ENCODE measurements at places on chromosomes 3 and 15.

- no peak for DNase-seq
These were observed 100.8 kb downstream of the KLF13 start for GRCh38 chr15:31427411-31427810.

- DNase-seq, result no peak
These were observed 141.6 kb upstream of the FOXB1 start for GRCh38 chr15:59862191-59863155.

- no peak for DNase-seq
These were observed 926 bp upstream of the SKOR1 start for GRCh38 chr15:67824197-67824968.

DNA sequence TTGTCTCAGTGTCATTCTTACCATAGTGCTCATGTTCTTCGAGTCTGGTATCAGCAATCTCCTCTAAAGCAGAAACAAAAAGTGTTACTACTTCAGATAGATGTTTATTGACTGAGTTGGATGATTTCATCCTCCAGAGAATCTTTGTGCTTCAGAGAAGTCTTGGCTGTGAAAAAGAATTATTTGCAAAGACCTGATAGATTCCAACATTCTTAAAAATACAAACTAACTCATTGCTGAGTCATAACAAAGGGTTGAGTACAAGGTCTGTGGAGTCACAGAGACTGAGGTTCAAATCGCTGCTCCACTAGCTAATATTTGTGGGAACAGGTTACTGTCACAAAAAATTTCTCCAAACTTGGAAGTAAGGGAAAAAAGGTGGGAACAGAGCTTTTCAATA is 9.0 kb upstream of the STRIT1 start:
- no peak for DNase-seq

- no peak for DNase-seq
These were observed 1.4 kb upstream of the CIDEC start for GRCh38 chr3:9881441-9881840.

- no peak for DNase-seq
These were observed 11.8 kb upstream of the EID1 start for GRCh38 chr15:48866141-48866563.

GRCh38 chr15:101807345-101807945 is 4.1 kb downstream of the OR4F6 start:
- DNase-seq, result no peak

DNA sequence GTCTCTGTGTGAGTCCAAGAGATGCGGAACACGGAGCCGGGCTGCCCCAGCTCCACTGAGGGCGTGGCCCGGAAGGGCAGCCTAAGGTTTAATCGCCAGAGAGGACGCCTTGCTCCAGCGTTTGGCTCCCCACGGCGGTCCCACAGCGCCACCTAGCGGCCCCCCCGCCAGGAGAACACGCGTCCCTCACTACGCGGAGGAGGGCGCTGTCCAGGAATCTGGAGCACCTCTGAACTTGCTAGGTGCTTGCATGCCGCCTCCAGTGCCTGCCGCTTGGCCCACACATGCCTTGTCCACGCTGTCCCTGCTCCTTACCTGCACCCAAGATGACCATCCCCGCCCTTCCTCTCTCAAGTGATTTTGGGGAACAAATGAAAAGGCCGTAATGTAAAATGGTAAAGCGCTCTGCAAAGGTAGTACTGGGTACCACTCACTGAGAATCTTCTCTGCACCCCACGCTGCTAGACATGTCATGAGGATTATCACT is 14.4 kb upstream of the MRPS22 start:
- no peak for DNase-seq

GRCh38 chr15:42456971-42457370 is 34.0 kb downstream of the ZNF106 start:
- DNase-seq, result no peak

- DNase-seq, result no peak
These were observed 1142.2 kb downstream of the IGSF11 start for GRCh38 chr3:117892431-117892841.

DNA sequence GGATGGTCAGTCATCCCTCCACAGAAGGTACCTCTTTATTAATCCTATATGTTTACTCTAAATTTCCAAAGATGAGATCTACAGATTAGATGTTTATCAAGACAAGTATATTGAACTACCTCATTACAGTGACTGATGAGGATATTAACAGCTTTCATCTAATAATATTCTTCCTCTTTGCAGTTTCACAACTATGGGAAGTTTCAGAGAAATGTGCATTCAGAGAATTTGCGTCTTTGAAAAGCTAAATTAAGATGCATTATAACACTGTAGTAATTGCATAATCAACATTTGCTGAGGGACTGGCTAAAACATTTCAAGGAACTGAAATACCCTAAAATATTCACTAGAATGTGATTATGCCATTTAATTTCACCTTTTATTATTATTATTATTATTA is 46.7 kb downstream of the MCF2L2 start:
- DNase-seq, result no peak
